ENCODE measurements at places on chromosomes 12 and 14.

DNA sequence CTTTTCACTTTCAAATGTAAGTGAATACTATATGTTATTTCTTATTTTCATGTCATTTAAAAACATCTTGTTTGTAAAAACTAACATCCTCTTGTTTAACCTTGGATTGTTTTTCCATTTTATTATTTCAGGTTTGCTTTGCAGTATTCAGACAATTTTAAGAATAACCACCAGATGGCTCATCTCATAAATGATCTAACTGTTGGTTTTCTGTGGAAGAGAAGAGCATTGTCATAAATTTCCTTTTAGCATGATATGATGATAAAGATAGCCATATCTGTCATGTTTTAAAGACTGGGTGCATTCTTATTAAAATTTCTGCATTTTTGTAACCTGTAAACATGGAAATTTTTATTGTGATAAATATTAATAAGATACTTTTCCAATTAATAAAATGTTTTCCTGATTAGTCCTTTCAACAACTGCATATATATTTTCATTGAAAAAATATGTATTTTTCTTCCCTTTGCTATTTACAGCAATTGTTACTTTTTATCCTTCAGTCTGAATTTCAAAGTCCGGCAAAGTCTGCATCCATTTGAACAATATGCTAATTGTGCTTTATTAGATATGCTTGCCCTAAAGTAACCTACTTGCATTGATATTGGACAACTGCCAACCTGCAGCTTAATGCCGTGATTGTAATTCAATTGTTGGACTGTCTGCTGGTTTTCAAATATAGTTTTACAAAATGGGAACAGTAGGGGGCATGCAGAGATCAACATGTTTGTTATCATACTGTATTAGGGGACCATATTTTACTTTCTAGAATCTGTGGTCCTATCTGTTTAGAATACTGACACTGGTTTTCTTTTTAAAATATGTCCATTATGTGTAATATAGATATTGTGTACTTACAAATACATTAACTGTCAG, 163.4 kb downstream of the GARIN6 start:
- DNase-seq = peak; percentile 86

- DNase-seq = no peak
These were observed 501.9 kb downstream of the TRHDE start for GRCh38 chr12:72774023-72774422.

GRCh38 chr12:102507301-102507700, 26.9 kb upstream of the IGF1 start:
- no peak for DNase-seq

GRCh38 chr14:60485598-60486251, at the start of gene C14orf39:
C14orf39 (minus strand) TSS chr14:60486063; CDS start chr14:60485078, 985 bp downstream.
- no peak for DNase-seq

DNA sequence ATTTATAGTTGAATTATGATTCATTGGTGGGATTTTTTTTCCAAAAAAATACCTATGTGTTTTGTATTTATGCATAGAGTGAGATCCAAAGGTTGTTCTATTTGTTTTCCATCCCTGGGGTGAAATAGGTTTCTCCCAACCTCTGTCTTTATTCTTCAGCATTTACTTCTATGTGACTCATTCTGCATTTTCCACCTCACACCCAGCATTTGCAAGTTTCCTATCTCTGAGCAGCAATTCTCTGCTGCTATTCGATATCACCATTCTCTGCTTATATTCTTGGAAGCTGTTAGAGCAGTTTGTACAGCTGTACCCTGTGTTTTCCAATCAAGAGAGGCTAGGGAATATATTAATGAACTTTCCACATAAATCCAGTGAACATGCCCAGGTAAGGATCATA, 538.9 kb downstream of the SNAPC1 start:
- DNase-seq = no peak

DNA sequence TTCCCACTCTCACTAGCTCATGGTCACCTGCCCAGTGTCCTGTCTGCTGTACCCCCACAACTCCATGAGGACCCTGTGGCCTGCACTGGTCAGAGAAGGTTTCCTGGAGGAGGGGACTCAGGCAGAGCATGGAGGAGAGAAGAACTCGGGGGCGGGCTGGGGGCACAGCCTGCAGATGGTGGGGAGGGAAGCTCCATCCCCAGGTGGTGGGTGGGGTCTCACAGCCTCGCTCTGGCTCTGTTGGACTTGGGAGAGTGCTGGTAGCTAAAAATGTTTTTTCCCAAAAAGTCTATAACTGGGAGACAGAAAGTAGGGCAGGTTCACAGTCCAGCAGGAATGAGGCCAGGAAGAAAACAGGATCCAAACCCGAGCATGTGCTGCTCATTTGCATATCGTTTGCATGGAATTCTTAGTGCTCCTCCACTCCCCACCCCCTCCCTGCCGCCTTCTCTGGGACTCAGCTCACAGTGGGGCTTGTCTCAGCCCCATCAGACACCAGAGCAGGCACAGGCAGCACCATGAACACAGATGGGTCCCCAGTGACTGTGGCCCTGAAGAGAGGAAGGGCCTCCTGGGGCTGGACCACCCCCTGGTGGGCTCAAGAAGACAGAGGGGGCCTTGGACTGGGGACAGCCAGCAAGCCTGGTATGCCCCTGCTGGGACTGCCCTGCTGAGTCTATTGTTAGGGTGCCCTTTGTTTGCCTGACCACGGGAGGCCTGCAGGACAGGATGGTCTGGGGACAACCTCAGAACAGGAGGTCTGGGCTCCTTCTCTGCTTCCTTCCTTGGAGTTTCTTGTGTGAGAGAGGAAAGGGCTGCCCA, 67.0 kb upstream of the SFSWAP start:
- DNase-seq = no peak

DNA sequence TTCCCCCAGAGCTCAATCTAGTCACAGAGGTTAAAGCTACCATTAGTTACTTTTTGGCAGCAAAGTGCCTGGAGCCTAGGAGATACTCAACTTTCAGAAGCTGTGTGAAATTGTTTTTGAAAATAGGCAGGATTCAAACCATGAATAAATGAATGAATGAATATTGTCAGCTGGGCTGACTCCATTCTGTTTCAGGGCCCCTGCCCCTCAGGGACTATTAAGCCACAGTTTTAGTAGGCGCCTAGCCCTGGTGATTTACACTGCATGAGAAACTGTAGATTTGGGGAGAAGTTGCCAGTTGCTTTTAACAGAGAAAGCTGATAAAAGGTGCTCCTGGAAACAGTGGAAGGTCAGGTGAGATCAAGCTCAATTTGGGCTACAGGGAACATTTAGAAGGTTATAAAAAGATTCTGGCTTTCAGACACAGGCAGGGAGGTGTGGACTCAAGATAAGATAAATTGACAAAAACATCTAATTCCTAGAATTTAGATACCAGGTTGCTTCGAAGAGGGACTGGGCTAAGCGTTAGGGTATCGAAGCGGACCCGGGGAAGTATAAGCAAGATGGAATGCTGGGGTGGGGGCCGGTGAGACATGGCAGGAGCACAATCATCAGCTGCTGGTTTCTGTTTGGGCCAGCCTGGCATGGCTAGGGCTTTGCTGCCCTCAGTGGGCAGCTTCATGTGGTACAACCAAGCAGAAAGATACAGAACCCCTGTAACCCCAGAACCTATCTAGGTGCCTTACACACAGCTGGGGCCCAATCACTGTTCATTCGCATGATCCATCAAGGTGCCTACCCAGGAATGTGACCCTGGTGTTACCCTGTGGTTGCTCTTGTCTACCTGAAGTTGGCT, 14.9 kb upstream of the CELA1 start:
- DNase-seq = no peak

DNA sequence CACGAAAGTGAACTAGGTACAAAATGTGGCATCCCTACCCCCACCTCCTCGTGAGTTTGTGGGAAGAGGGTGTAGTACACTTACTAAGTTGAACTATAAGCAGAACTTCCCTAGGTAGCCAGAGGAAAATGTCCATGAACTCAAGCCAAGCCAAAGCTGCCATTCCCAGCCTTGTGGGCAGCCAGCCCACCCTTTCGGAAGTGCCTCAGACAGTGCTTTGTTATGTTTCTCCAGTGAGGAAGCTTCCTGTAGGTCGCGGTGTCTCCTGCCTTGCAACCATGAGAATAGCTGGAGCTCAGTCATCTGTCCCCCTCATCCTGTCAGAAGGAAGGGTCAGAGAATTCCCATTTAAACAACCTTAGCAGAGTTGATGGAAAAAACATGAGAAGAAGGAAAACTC, 266.9 kb downstream of the DUSP6 start:
- DNase-seq = no peak

DNA sequence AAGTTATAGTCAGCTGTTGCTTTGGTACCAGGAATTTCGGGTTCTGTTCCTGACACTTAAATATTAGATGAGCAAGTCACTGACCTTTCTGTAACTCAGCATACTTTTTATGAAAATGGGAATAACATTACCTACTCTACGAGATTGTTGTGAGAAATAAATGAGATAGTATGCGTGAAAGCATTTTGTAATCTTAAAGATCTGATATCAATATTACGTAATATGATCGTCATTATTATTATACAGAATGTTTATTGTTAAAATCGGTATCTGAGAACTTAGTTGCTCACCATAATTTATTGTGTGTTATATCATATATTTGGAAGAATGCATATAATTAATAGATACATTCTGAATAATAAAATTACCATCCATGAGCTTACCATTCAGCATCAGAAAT, 6.1 kb upstream of the NECAP1 start:
- no peak for DNase-seq

DNA sequence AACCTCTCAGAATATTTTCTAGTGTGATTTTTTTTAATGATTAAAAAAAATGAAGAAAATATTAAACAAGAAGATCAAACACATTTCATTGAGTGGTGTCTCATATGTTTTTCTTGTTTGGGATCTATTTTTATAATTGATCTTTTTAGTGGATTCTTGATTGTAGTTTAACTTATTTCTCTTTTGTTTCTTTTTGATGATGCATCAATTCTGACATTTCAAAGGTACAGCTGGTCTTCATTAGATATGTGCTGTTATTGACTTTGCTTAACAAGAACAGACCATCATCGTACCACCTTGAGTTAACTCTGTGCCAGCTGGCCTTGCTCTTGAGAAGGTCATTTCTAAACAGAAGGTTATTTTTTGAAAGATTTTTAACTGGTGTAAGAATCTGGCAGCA, 45.8 kb upstream of the FGD4 start:
- DNase-seq = no peak

Measured in NCI-H446 treated with DMSO at 0.1 percent for 48 hours (cell line).